ENCODE measurements at places on chromosomes 13 and 19. TPM values are rescaled to one million over a fixed set of nuclear protein-coding genes. Genes with fewer than 3 reads are reported as not detected.

ZNF560 gene
- total RNA-seq = not detected

GRCh38 chr13:49550942-49551644 lies 34.3 kb downstream of the RCBTB1 start:
- DNase-seq = no peak

- DNase-seq = no peak
These were observed 11.2 kb downstream of the ZNF565 start for GRCh38 chr19:36203293-36203692.

CATSPERD gene
- not detected for total RNA-seq

KIR3DL1 gene
- total RNA-seq = not detected

DNA sequence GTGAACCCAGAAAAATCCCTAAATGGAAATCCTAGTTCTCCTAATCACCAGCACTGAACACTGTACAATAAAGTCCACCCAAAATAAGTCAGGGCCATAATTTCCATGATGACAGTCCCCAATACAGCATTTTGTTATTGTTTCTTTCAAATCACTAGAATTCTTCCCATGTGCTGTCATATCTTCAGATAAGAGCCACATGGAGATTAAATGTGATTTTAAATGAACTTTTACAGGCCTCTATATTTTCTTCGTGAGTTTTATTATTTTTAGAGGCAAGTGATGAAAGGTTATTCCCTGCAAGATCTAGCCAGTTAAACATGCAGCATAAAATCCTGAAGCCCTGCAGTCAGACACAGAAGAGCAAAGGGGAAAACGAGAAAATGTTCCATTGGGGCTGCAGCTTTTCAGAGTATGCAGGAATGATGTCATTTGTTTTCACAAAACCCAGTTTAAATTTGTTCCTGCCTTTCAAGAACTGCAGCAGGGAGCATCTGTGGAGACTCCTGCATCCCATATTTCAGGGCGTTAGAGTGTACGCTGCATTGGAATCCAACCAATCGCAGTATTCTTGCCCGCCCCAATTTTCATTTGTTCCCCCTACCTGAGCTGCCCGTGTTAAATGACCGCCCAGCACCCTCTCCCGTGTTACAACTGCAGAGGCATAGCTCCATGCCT lies 167.2 kb upstream of the KLF12 start:
- no peak for DNase-seq

PGLYRP1 gene
- total RNA-seq = not detected

CALR3 gene
- total RNA-seq = not detected

ALOX5AP gene
- 75.4 TPM for total RNA-seq

FBN3 gene
- total RNA-seq = not detected

DNA sequence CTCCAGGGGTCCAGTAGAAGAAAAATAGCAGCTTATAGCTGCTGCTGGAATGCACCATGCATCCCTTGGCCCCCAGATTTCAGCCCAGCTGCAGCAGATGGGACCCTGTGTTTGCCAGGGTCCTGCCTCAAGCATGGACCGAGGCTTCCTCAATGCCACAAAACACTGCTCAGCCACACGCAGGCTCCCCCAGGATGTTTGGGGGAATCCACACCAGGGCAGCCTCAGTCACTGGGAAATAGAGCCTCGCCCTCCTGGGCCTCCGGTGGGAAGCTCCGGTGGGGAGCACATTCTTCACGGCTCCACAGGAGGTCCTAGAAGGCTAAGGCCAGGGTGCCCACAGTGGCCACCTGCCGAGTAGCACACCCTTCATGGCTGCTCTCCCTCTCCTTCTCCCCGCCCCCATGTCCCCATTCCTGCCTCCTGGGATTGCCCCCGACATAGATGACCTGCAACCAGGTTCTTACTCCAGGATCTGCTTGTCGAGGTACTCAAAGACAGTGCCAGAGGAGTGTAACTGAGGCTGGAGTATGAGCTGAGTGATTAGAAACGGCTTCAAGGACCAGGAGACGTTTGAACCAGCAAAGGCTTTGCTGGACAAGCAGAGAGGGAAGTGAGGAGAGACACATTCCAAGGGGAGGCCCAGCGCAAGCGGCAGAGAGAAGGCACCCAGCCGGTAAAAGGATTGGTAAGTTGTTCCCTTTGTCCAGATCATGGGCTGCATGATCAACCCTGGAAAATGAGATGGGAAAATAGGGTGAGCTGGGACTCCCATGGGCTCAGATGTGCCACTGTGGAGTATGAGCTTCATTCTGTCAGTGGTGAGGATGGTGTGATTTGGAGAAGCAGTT lies 110.7 kb upstream of the UQCRFS1 start:
- peak; percentile 3 for DNase-seq

GRCh38 chr13:111270126-111270525 lies 50.3 kb upstream of the TEX29 start:
- DNase-seq = no peak

- DNase-seq = peak; percentile 75
These were observed 1.7 kb upstream of the LYL1 start for GRCh38 chr19:13104360-13104847.

DNA sequence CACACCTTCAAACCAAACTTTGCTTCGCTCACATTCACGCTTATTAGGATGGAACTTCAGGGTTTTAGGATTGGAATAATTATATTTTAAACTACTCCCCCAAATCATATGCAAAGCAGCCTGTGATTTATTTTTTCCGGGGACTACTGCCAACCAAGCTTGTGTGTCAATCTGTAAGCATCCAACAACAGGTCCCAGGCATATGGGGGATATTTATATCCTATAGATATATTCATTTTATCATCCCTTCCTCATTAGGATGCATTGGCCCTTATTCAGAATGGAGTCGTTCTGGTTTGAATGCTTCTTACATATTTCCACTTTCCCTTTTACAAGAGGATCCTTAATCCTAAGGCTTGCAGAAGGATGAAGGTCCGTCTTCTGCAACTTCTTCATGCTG lies 8.8 kb upstream of the C19orf84 start:
- DNase-seq = no peak

SYNE4 gene
- total RNA-seq = 1.8 TPM

Data from activated CD8-positive, alpha-beta T cell treated with anti-CD3 and anti-CD28 coated beads, Interleukin-2, amount 10 ng/mL, durations not matched to agents 7 days and 5 days (primary cell).